ENCODE measurements at places on chromosomes 5 and 9.

- DNase-seq: no peak
These were observed 1464.7 kb downstream of the EFNA5 start for GRCh38 chr5:106205916-106206571.

DNA sequence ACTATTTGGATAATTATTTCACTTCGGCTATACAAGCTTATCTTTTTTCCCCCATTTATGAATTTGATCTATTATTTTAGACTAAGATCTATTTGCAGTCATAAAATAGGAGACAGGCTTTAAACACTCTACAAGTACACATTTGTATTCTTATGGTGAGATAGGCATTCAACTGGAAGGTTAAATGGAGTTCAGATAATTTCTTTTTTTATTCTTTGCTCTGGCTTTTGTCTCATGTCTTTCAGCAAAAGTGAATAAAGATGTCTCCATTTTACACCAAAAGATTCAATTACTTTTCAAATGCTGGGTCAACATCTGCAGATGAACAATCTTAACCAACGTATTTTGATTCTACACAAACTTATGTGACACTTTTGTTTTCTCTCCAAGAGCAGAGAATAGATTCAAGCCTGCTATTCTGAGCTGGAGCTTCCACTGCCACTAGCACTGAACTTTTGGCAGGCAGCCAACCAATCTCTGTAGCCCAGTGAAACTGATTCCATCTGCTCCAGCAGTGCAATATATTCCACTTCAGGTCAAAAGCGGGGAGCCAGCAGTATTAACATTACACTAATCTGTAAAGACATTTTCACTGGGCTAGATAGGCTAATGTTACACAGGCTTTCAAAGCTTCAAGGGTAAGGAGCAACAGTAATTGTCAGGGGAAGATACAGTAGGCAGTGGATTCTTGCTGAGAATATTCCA, 452.0 kb upstream of the ZNF608 start:
- no peak for DNase-seq

DNA sequence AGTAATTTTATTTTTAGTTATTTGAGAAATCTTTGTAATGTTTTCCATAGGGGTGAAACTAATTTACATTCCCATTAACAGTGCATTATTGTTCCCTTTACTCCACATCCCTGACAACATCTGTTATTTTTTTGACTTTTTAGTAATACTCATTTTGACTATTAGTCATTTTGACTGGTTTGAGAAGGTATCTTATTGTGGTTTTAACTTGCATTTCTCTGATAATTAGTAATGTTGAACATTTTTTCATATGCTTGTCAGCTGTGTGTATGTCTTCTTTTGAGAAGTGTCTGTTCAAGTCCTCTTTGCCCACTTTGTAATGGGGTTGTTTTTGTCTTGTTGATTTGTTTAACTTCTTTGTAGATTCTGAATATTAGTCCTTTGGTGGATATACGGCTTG, 27.5 kb downstream of the CCDC152 start:
- DNase-seq: no peak

GRCh38 chr9:16426716-16427115, 443.8 kb downstream of the BNC2 start:
- no peak for DNase-seq

DNA sequence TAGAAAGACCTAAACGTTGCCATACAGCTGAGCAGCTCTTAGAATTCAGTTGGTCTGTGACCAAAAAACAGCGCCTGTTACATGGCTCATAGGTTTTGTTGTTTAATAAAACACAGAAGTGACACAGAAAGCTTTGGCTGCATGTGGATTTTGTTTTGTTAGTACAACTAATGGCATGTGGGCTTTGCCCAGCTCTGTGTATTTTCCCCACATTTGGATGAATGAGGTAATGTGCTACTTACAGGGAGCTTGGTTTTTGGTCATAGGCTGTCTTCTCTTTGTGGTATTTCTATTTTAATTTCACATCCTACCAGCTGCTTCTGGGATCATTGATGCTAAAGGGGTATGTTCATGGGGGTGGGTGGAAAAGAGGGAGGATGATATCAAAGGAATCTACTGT, 37.0 kb upstream of the POU4F3 start:
- DNase-seq: no peak
